Suppressor macrophage (primary cell): ENCODE measurements at places on chromosomes 1 and 21.
A peak's percentile ranks its signal among the peaks of the same experiment; 100 is the strongest.

DNA sequence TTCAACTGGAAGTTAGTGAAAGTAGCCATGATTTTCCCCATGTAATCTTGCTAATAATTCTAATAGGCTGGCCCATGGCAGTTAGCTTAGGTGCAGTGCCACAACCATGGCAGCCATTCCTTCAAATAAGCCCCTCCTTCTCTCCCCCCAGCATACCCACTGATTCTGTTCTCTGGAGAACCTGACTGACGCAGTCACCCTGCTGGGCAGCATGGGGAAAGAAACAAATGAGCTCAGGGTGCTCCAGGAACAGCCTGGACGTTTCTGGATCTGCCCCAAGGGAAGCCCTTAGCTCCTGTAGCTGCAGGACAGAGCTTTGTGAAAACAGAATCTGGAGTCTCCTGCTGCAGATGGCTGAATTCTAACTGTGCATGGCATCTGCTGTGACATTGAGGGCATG lies 22.5 kb downstream of the SNAP47 start:
- DNase-seq = no peak

- DNase-seq = peak; percentile 31
Observed at GRCh38 chr1:1355416-1355815, 2.9 kb downstream of the MXRA8 start.

- DNase-seq = peak; percentile 42
Observed at GRCh38 chr1:43220905-43221778, 48.6 kb upstream of the TMEM125 start.

DNA sequence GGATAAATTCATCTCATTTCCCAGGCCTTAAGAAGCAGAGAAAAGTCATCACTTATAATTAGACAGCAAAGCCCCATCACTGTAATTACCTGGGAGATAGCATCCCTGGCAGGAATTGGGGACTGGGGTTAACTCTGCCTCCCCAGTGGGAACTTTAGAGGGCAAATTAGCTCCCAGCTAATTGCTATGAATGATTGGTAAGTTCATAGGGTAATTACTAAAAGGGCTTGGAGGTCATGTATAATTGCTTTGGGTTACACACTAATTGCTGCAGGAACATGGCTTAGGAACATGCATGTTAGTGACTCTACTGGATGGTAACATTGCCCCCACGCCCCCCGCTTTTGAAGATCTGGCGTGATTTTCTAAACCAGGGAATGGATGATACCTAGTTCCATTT lies 64.8 kb downstream of the UBE2T start:
- no peak for DNase-seq

DNA sequence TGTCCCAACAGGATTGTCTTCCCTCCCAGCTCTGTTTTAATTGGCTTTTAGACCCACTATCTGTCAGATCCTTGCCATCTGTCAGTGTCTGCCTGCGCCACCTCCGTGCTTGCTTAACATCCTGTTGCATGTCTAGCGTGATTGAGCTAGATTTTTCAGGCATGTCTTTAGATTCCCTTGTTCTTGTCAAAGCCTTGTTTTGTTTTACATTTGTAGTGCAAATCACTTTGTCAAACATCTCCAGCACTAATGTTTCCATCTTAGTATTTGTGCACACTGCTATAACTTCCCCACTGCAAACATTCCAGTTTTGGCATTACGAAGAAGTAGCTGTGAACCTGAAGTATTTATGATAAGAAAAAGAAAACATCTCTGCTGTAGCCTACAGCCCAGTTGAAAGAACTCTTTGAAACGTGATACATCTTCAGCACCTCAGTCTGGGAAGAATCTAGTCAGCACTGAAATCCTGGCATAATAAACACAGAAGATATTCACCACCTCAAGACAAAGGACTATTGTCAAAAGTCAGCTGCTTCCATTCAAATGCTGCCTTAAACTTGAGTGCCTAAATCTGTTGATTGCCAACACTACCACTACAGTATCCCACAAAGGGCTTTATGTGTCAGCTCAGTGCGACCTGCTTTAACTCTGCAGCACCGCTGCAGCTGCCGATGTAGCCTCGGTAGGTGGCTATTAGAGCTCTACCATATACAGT lies 105.0 kb downstream of the FNBP1L start:
- DNase-seq = peak; percentile 62

DNA sequence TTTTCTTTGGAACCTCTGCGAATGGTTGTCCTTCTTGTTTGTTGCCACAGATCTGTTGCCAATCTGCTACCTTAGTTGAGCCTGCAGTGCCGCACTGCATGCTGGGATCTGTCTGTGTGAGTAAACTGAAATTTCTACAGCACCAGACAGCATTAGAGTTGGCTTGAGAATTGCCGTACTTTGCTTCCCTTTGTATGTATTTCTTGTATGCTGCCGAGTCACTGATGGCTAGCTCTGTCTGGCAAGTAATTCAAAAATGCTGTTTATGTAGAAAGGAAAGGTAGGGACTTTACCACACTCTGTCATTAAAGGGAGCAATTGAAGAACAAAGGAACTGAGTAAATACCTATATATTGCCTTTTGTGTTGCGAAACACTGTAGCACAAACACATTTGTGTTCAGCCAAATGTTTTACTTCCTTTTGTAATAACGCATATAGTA lies 857.4 kb downstream of the USP25 start:
- peak; percentile 4 for DNase-seq

GRCh38 chr1:228016653-228017355 lies 10.0 kb downstream of the WNT3A start:
- DNase-seq = no peak

DNA sequence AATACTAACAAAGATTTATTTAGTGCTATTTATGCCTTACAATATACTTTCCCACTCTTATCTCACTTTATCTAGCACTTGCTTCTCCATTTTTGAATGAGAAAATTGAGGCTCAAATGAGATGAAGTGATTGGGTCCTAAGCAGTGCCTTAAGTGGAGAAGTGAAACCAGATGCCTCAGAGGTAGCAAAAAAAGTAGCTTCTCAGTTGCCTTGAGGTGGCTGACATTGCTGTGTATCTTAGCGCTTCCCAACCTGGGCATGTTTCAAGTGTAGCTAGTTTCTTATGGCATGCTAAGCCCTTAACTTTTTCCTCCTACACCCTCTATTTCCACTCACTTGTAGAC lies 390.4 kb downstream of the OMA1 start:
- peak; percentile 12 for DNase-seq

DNA sequence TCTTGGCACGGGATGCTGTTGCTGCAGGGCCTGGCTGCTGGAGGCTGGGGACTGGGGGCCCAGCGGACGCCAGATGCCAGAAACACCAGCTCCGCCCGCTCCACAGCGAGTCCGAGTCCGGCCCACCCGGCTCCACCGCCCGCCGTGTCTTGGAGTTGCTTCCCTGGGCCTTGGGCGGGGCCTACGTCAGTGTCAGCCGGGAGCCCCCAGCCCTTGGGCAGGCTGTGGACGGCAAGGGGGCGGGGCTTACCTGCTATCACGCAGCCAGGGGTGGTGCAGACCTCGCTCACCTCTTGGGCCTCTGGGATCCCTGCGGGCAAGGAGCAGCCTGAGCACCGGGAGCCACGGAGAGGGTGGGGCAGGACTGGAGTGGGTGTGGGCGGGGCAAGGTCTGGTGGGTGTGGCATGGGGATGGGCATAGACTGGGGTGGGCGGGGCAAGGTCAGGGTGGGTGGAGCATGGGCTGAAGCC lies 21.8 kb downstream of the MMEL1 start:
- DNase-seq = peak; percentile 41

DNA sequence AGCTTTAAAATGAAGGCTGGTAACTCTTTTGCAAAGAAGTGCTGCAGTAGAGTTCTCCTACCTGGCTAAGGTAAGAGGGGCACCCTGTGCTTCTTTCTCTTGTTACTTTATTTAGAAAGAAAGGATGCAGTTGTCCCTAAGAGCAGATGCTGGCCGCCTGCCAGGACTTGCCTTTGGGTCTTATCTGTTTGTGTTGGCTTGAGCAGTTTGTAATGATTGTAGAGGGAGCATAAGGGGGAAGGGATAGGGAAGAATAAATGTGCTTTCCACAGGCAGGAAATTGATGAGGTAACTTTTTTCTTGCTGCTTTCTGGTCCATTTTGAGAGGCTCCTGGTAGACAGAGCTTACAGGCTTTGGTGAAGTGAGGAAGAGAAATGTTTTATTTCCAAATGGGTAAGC lies 229.6 kb downstream of the HHAT start:
- no peak for DNase-seq

- no peak for DNase-seq
Observed at GRCh38 chr1:25435397-25436108, 4.9 kb downstream of the MACO1 start.

- DNase-seq = no peak
Observed at GRCh38 chr1:22412932-22413727, 38.5 kb upstream of the ZBTB40 start.

DNA sequence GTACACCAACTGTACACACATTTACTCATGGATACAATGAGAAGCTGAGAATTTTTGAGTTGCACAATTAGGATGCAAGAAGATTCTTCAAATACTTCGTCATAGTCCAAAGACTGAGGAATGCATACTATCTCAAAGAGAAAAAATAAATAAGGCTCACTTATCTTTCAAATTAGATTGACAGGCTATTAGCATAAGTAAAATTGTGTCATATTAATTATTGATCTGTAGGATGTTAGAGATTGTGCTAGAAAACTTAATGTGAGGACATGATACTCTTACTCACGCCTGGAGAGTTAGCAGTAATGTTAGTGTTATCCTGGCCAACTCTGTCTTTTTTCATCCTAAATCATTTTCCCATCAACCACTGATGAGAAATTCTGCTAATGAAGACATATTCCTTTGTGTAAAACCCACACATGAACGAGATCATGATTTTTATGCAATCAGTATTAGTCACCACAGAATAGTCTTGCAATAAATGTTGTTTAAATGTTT lies 659.0 kb downstream of the LTN1 start:
- DNase-seq = peak; percentile 41

- no peak for DNase-seq
Observed at GRCh38 chr1:245788269-245788668, 633.5 kb downstream of the KIF26B start.

DNA sequence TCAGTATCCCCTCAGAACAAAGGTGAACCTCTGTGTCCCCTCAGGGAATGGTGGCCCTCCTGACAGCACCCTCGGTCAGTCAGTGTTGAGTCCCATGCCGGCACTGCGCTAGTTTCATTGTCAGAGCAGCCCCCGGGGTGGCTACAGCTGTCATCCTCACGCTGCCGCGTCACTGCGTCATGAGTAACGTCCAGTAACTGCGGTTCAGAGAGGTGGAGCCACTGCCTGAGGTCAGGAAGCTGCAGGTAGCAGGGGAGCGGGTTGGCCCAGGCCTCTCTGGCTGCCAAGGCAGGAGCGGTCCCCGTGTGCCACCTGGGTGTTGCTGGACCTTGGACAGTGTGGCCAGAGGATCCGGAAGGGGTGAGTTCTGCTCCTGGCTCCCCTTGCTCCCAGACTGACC lies 20.2 kb upstream of the WNT4 start:
- DNase-seq = no peak

DNA sequence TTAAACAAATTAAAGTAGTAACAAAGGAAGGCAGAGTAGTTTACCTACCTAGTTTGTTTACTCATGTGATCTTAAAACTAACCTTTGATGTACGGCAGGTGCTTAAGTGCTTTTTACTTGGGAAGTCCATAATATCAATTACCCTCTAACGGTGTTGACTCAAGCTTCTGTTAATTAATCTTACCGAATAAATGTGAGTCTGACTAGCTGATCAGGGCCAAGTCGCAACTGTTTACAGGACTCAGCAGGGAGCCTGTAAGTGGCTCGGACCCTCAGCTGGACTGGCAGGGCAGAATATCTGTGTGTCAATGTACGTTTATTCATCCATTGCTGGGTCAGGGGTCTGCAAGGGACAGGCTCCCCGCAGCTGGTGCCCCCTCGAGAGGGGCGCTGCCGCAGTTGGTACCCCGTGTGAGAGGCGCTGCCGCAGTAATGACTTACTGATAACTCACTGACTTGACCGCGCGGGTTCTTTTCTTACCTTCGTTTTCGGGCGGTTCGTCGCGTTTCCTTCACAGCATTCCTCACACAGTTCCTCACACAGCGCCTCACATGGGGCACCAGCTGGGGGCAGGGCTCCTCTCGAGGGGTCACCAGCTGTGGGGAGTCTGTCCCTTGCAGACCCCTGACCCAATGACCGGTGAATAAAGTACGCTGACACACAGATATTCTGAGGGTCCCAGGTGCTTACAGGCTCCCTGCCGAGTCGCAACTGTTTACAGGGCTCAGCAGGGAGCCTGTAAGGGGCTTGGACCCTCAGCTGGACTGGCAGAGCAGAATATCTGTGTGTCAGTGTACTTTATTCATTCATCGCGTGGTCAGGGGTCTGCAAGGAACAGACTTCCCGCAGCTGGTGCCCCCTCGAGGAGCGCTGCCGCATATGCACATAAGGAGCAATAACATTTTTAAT lies 3.0 kb downstream of the FMO1 start:
- DNase-seq = peak; percentile 36

- peak; percentile 43 for DNase-seq
Observed at GRCh38 chr1:18955441-18956192, 859 bp downstream of the IFFO2 start.

DNA sequence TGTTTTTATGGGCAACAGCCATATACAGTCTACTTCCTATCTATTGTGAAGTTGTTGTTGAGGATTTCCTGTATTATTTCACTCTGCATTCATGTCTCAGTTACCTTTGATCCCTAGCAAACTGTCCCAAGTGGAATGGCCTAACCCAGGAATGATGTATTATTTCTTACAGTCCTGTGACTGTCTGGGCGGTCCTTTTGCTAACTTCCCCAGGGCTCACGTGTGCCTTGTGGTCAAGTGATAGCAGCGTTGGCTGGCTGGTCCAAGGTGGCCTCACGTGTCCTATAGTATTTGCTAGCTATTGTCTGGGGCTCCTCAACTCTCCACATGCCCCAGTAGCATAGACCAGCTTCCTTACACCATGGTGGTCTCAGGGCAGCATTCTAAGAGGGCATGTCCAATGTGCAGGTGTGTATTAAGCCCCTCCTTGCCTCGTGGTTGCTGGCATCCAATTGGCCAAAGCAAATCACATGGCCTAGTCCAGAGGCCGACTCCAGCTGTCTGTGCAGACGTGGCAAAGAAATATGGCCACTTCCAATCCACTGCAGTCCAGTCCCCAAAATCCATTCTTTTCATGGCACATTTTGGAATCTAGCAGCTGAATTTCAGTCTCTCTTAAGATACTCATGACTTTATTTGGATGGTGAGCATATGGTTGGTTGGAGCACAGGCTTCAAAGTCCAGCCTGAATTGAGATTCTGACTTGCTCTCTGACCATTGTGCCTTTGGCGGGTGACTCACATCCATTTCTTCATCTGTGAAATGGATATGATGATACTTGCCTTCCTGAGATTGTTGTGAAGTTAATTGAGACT lies 94.1 kb downstream of the GALNT2 start:
- DNase-seq = peak; percentile 74

DNA sequence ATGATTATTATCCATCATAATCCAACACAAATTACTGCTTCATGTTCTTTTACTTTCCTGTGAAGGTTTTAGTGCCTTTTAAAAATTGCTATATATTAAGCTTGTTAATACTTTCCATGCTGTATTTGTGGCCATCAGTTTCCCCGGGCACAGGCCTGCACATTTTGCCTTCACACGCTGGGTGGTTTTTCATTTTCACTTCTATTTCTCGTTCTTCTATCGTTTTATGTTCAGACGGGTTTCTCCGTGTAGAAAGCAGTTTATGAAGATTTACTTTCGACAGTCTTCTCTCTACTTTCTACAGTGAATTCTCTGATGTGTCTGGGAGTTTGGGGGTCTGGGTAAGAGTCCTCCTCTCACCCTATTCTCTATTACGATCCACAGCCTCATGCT lies 9.5 kb downstream of the RUNX3 start:
- no peak for DNase-seq

GRCh38 chr1:40844079-40844478 lies 18.1 kb downstream of the CITED4 start:
- DNase-seq = no peak
